ENCODE measurements at places on chromosomes 2 and 18. TPM values are rescaled to one million over a fixed set of nuclear protein-coding genes. Genes with fewer than 3 reads are reported as not detected.

The LAMA1 gene
- total RNA-seq, result 0.05 TPM

DNA sequence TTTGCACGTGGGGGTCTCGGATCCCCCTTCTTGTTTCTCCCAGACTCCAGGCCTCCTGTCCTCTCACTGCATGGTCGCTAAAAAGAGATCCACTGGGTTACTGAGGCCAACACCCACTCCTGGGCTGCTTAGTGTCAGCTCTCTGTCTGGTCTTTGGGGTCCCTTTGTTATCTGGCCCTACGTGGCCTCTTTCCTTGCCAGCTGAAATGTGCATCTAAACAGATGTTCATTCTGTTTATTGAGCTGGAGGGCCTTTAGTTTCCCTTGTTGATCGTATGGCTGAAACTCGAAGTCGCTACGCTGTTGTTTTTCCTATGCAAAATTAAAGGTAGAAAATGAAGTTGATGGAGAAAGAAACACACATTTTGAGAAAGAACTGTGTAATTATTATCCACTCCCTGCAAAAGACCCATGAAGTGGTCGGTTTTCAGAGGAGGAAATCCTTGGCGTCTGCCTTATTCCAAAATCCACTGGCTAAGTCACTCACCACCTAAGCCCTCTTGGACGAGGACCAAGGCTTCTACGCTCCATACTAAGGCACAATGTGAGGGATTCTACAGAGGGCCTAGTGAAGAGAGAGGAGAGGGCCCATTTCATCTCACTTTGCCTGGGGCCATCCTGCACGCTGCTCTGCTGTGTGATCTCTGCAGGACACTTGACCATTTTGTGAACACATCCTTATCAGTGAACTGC, 105.3 kb downstream of the GLI2 start:
- H3K4me3 ChIP-seq, result no peak overlapping the region
- H3K27ac ChIP-seq, result no peak overlapping the region
- no peaks in the 10 kb centered on the region for H3K36me3 ChIP-seq

- peaks cover 23% of the 10 kb centered on the region for H3K4me1 ChIP-seq
- peak overlapping the region; percentile 50 for H3K27ac ChIP-seq
- no peaks in the 10 kb centered on the region for H3K36me3 ChIP-seq
- peak; percentile 79 for DNase-seq
These were observed 72.5 kb downstream of the DGKD start for GRCh38 chr2:233426619-233427342.

GRCh38 chr18:67893916-67894315, 377.4 kb upstream of the DSEL start:
- no peaks in the 10 kb centered on the region for H3K4me1 ChIP-seq
- no peak for DNase-seq
- H3K27me3 ChIP-seq, result no peaks in the 10 kb centered on the region
- no peak overlapping the region for H3K27ac ChIP-seq
- H3K36me3 ChIP-seq, result no peaks in the 10 kb centered on the region

The ALPP gene
- total RNA-seq, result 0.34 TPM

The MYOM1 gene
- total RNA-seq, result 0.52 TPM

All from HCT116 (cell line).